Stimulated activated CD4-positive, alpha-beta T cell treated with anti-CD3 and anti-CD28 coated beads, Interleukin-1b, Interleukin-23, amount 100 ng/mL, for 1 hour (primary cell): ENCODE measurements at places on chromosomes 1 and 21.

DNA sequence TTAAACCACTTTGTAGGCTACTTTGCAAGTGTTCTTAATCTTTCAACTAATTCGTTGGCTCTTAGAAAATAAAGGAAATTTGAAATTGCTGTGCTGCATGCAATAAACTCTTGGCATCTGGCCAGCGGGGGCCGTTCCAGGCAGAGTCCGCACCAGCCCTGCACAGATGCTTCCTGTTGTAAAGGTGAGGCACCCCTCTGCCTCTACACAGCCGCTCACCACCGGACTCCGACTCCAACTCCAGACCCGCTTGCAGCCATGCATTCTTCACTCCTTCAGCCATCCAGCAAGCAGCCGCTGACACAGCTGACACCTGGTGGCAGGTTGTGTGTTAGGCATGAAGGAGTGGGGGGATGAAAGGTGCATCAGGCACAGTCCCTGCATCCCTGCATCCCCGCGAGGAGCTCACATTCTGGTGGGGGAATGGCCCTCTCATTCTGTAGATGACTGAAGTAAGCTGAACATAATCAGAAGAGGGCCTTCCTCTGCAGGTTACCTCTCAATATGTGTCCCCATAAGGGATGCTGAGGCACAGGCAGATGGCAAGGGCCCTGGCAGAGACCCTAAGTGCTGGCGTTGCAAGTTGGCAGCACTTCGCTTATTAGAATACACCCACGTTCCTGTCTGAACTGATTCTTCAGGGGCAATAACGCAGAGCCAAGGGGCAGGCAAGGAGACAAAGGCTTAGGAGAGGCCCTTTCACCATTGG is 56.8 kb downstream of the GLIS1 start:
- DNase-seq: peak; percentile 1

DNA sequence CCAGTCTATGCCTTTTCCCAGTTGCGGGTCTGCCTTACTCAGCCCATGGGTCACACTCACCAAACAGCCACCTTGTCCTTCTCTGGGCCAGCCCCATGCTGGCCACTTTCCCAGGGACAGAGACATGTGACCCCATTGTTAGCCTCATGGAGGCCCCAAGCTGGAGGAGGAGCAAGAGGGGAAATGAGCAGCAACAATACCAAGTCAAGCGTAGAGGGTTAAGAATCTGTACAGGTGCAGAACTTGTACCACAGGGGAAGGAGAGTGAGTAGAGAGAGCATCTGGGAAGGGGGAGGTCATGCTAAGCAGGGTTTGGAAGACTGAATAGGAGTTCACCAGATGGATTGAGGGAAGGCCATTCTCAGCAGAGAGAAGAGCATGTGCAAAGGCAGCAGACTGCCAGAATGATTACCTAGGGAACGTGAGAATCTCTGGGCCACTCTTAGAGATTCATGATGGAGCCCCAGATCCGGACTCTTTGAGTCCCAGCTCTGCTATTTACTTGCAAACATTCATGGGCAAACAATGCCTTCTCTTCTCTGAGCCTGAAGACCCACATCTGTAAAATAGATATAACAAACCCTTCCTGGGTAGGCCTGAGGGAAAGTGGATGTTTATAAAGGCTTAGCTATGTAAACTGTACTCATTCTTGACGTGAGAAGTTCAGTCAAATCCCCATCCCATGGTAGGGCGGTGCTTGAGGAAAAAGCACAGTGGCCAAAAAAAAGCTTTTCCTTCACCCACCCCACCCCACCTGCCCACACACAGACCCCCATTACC is 2.8 kb upstream of the SLC2A1 start:
- DNase-seq: no peak

DNA sequence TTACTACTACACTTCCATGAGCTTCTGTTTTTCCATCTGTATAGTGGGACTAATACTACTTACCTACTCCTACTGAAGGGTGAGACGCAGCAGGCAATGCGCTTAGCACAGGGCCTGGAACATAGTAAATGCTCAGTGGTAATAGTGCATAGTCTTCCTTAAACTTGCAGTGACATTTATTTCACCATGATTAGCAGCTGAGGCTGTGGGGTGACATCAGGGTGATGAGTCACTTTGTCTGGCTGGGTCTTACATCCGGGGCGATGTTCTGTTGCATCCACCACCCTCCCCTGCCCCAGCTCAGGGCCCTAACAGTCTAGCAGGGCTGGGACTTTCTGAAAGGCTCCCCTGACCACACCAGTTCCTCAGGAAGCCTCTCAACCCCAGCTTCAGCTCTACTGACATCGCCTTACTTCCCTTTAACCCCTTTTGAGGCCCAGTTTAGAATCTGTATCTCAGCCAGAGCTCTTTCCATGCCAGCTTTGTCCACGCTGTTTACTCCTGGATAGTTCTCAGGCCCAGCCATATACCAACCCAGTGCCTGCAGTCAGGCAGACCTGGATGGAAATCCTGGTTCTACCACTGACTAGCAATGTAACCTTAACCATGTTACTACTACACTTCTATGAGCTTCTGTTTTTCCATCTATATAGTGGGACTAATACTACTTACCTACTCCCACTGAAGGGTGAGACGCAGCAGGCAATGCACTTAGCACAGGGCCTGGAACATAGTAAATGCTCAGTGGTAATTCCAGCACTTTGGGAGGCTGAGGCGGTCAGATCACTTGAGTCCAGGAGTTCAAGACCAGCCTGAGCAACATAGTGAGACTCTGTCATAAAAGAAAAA is 66.3 kb downstream of the CD58 start:
- peak; percentile 76 for DNase-seq

DNA sequence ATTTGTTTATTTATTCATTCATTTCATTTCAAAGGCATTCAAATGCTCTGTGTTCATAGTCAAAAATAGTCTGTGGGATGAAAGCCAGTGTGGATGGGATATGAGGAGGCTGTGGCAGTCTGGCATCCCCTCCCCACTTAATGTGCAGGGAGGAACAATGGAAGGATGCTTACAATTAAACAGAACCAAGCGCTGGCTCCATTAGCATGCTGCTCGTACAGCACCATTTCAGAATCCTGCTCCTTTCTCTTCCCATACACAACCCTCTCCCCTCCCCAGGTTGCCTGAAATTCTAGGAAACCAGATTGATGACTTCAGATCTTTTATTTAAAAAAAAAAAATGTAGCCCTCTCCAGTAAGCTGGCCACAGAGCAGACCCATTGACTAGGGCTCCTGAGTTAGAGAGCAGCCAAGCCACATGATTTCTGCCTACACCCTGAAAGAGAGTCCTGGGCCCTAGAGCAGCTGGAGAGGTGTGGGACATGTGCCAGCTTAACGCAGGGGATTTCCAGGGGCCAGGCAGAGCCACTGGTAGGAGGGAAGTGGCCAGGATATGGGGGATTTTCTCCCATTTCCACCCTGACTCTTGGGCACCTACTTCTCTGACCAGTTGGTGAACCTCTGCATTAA is 205.2 kb downstream of the ASTN1 start:
- DNase-seq: no peak

GRCh38 chr1:111463029-111463683 is 10.6 kb upstream of the C1orf162 start:
- DNase-seq: no peak
